ENCODE measurements at places on chromosomes 4 and X.

DNA sequence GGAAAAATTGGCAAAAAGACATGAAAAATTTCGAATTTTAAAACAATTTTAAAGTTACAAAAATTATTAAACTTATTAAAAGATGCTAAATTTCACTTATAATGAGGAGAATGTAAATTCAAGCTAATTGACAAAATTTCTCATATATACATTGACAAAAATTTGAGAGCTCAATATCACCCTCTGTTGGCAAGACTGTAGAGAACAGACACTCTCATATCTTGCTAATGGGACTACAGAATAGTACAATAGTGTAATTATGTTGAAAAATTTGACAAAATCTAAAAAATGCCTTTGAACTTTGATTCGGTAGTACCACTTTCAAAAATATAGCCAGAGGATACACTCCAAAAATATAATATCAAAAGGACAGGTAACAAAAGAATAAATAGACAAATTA is 29.8 kb downstream of the DCAF8L2 start:
- DNase-seq: no peak

DNA sequence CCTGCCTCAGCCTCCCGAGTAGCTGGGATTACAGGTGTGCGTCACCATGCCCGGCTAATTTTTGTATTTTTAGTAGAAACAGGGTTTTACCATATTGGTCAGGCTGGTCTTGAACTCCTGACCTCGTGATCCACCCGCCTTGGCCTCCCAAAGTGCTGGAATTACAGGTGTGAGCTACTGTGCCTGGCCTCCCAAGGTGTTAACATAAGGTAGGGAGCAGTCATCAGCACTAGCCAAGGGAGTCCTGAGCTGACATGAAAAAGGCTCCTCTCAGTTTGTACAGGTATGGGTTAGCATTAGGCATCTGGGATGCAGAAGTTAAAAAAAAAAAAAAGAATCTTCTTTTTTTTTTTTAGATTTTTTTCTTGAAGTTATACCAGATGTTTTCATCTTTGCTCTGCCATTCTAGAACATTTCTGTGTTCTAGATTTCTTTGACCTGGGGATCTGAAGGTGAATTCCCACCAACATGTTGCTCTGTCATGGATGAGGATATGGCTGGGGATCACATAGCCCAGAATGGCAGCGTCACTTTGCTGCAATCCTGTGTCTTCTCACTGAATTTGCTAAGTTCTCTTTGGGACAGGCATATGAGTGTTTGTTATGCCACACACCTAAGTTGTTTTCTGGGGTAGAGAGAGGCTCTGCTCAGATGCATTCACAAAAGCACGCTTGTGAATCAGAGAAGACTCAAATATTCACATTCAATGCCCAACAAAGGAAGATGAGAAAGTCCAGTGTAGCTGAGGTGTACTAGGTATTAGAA is 24.4 kb upstream of the PLA2G12A start:
- DNase-seq: no peak

- DNase-seq: no peak
These were observed 18.3 kb downstream of the ALPK1 start for GRCh38 chr4:112315446-112315845.

- no peak for DNase-seq
These were observed 46.9 kb downstream of the ADGRG4 start for GRCh38 chrX:136347706-136348105.

- no peak for DNase-seq
These were observed 194.3 kb downstream of the SOWAHB start for GRCh38 chr4:76703676-76704075.

- DNase-seq: no peak
These were observed 97.0 kb downstream of the AFAP1 start for GRCh38 chr4:7842384-7843279.

DNA sequence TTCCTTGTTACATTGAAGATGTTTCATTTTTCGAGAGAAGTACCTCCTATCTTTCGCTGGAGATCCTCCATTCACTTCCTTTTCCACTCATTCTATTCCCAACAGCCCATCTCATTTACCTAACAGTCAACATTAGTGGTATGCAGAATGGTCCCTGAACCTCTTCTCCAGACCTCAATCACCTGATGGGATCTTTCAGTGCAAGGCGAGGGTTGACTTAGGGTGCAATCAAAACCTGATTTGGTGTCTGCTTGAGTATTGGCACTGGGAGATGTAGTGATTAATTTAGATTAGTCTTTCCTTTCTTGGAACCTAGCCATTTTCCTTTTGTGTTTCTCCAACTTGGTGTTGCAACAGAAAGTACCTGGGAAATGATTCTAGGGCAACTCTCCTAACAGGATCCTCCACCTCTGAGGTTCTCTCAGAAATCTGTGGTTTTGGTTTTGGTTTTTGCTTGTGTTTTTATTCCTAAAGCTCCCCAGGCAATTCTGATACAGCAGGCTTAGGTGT is 18.4 kb downstream of the DDX3X start:
- DNase-seq: no peak

DNA sequence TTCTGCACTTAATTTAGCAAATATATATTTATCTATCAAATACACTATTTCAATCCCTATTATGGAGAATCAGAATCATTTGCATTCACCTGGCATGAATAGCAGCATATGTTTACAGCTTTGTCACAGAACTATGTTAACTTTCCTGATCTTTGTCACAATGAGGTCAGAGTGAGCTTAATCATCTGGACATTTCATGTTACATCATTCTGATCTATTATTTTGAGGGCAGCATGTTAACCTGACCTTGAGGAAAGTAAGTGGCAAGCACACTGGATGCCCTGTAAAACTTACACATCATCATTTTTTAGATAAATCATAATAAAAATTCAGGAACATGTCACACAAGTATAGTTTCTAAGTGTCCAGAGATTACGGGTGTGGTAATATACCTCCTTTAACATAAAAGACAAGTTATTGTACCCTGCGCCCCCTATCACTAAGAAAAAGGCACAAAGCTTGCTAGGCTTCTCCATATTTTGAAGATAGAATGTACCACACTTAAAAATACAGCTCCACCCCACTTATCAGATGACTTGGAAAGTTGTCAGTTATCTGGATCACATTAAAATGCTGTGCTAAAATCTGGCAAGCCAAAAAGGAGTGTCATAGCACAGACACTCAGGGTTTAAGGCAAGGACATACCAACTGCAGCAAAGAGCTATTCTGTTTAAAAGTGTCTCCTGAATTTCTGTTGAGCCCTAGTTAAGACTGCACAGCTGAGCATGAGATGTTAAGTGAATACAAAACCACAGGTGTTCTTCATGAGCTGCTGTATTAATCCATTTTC is 182.7 kb upstream of the FAT4 start:
- no peak for DNase-seq

DNA sequence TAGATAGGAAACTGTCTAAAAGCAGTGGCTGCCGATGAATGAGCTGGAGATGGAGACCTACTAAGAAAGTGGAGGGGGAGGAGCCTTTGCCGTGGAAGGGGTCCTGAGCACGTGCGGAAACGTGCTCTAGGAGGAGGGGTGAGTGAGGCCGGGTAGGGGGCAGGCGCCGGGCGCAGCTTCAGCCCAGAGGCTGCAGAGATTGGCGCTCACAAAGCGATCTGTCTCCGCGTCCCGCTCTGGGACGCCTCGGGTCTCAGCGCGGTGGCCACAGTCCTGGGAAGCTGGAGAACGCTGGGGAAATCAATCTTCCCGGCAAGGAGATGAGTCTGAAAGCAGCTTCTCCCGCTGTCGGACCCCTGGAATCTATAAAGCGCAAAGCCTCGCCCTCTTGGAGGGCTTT is 444 bp upstream of the ARHGAP6 start:
- no peak for DNase-seq

- DNase-seq: no peak
These were observed 31.3 kb upstream of the ALG13 start for GRCh38 chrX:111649638-111650037.

DNA sequence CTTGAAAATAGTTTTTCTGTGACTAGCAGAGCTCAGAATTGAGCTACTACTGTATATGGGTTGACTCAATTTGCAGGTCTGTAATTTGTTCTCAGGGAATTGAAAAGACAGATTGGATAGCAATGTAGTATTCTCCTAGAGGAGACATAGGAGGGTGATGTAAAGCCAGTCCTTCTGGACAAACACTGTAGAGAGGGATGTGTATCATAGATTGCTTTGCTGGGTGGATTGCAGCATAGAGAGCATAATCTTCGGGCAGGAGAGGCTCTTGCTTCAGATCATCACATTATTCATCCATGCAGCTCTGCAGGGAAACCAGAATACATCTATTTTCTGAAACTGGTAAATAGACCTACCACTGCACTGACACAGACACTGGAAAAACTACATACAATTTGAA is 1110.5 kb downstream of the RAPGEF2 start:
- no peak for DNase-seq

DNA sequence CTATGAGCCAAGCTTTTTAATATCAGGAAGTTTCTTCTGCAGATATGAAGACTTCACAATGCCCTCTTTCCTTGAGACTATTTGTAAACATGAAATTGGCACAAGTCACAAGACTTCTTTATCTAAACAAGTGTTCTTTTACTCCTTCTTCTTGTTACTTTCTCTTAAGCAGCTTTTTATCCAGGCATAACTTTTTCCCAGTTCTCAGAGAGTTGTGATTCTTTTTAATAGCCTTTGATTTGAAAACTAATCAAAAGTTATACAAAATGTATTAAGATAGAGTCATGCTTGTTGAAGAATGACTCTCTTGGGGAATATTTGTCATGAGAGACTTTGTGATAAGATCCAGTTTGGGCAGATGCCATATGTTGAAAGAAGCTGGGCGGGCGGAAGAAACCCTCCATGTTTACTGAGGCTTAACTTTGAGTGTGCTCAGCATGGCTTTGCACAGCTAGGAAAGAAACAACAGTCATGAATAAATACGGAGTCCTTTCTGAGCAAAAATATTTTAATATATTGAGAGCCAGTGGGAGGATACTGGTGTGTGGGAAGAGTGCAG is 39.3 kb downstream of the SYTL5 start:
- DNase-seq: no peak

DNA sequence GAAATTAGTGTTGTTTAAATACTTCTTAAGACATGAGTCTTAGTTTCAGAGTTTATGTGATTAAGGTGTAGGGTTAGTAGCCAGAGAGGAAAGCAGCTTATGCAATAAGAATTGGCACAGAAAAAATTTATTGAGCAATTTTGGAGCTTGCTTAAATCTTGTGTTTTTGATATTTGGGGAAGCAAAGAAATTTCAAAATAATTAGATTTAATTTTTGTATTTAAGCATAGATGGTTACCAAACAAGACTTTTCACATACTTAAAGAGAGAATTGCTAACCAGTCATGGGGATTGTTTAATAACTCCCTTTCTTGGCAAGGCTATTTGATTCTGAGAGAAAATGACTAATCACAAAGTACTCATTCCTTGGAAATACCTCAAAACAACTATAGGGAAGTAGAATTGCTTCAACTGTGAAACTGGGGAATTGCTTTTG is 202.0 kb upstream of the GRID2 start:
- DNase-seq: no peak

DNA sequence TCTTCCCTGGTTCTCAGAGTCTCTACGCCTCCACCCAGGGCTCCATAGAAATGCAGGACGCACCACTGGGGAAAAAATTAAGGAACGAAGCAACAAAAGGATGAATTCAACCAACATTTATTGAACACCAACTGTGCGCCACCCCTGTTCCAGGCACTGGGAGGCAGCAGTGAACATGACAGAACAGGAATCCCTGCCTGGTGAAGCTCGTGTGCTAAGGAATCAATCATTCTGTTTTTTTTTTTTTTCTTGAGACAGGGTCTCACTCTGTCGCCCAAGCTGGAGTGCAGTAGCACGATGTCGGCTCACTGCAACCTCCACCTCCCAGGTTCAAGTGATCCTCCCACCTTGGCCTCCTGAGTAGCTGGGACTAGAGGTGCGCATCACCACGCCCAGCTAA is 1.9 kb upstream of the FTSJ1 start:
- DNase-seq: no peak

GRCh38 chr4:139247241-139247640 is 32.8 kb downstream of the MGARP start:
- no peak for DNase-seq

GRCh38 chr4:14303856-14304255 is 676.3 kb upstream of the BOD1L1 start:
- no peak for DNase-seq
